Esophagus muscularis mucosa (tissue), 4 donors: ENCODE measurements at places on chromosomes 3 and 15.
A peak's percentile ranks its signal among the peaks of the same experiment; 100 is the strongest.

DNA sequence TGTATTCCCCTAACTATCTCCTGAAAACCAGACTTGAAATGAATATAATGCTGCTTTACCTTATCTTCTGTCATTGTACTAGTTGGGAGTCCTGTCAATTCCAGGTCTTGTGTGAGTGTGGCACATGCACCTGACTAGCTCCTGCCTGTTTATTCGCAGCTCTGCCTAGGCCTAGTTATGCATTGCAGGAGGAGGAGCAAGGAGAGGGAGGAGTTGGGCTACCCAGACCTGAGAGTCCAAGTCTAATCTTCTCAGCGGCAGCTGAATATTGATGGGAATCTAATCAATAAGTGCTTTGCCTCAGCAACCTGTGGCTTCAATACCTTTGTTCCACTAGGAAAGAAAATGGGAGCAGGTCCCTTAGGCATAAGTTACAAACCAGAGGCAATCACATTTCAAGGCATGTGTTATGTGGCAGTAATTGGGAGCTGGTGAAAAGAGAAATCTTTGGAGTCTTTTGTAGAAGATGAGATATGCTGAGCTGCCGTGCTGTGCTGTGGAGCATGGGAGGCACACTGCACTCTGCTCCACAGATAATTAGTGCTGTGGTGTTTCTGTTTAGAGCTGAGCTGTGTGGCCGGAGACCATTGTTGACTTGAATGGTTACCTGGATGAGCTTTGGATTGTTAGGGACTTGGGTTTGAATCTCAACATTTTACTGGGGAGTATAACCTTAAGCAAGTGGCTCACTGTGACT is at the start of gene SLC2A2:
Gene SLC2A2, minus strand, starts transcription at position 124 of the 697 bp plus-strand sequence. Its CDS starts 50 bp downstream, at position 74.
- no peak for DNase-seq

GRCh38 chr3:160471892-160472291 is 22.3 kb upstream of the TRIM59 start:
- DNase-seq: peak; percentile 72

GRCh38 chr3:197419696-197420095 is 121.3 kb upstream of the DLG1 start:
- no peak for DNase-seq

DNA sequence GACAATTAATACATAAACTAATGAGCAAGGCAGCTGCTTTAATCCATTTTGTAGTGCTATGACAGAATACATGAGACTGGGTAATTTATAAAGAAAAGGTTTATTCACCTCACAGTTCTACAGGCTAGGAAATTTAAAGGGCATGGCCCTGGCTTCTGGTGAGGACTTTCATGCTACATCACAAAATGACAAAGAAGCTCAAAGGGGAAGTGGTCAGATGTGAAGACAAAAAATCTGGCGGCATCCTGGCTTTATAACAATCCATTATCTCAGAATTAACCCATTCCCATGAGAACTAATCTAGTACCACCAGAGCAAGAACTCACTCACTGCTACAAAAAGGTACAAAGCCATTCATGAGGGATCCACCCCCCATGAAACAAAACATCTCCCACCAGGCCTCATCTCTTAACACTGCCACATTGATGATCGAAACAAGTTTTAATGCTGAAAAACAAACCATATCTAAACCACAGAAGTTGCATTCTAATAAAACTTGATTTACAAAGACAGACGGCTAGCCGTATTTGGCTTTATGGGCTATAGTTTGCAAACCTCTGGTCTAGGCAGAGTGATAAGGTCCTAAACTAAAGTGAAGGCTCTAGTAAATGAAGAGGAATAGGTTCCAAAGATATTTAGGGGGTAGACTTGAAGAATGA is 44.2 kb downstream of the GSK3B start:
- no peak for DNase-seq

DNA sequence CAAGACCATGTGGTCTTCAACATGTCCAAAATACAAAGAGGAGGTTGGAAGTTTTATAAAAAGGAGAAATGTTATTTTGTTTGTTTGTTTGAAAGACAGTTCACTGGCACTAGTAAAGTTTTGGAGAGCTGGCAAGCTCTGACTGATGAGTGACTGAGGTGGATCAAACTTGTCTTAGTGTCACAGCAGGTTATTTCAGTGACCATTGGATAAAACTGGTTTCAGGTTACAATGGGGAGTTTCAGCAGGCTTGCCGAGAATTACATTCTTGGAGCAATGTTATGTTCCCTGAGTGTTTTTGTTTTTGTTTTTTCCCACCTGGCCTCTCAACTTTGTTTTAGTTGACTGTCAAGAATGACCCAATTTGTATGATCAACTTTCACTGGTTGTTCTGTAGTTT is 414.5 kb upstream of the ARHGEF26 start:
- no peak for DNase-seq

DNA sequence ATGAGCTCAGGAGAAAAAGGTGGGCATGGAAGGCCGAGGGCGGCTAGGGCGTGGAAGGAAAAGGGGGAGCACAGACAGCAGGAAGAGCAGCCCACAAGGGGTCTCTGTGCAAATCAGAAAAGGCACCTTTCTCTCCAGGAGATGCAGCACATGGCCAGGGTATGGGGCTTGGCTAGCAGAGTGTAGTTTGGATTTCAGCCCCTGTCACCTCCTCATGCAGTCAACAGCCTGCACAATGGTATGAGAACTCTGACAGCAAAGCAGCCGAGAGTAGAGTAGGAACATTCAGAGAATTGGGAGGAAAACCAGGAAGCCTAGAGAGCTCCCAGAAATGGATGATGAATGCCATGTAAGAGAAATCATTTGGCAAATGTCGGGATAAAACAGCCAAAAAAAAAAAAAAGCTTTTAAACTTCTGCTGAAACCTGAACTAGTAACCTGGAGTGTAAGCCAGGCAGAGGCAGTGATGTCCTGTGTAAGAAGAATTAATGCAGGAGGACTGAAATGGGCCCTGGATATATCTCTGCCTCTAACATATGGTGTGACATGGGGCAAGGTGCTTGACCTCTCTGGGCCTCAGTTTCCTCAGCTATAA is 25.7 kb downstream of the FSTL1 start:
- no peak for DNase-seq

GRCh38 chr3:73391984-73392383 is 232.8 kb downstream of the PDZRN3 start:
- no peak for DNase-seq

DNA sequence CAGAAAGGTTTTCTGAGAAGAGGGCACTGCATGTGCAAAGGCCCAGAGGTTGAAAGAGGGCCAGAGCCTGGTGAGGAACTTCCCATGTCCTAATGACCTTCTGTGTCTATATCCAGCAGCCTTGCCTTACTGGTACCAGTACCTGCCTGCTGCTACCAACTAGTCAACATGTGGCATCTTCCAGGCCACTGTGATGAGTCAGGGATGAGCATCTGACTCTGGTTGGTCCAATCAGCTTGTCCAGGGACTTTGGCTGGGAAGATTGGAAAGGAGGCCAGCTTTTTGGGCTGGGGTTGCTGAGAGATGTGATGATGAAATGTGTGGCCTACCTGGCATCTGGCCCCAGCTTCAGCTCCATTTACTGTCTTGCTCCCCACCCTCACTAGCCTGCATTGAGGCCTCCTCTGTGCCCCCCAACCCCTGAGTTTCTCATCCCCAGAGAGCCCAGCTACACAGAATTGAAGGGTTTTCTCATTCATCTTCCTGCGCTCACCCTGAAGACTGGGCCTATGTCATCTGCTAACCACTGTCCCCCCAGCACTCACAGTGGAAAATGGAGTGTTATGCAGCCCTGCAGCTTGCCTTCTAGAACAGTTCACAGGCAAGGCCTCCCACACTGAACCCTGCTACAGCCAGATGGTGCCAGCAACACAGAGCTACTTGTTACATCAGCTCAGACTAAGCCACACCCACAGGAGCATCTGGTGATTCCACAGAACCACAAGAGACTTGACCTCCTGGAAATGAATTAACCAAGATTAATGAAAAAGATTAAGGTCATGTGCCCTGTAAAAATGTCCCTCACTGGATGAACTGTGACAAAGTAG is 1.3 kb upstream of the TWF2 start:
- DNase-seq: no peak

DNA sequence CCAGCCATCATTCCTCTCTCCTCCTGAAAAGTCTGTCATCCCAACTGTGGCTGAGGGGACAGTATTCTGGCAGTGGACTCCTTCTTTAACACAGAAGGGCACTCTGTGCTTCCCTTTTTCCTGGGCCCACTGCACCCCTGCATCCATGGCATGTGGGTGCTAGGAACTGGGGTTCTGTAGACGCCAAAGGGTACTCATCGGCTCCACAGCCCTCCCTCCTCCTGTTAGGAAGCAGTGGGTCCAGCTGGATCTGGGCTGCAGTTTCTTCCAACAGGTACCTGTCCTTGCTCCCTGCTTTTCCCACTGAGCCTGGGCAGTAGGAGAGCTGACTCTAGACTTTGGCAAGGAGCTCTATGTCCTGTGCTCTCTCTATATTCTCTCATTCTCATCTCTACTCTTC is 6.4 kb upstream of the MANF start:
- DNase-seq: no peak

DNA sequence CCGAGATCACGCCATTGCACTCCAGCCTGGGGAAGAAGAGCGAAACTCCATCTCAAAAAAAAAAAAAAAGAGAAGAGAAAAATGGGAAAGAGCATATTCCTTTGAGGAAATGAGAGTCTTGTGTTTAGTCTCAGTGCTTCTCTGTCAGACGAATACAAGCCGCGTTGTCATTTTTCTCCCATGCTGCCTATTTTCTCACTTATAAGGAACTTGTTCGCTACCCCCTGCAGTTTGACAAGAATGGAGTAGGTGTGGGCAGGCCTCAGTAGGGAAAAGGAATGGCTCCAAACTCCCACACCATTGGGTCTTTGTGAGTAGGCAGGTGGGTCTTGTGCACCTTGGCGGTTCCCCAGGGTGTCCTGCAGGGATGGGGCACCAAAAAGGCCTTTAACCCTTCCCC is 6.5 kb downstream of the GPR160 start:
- no peak for DNase-seq

GRCh38 chr15:96052572-96053030 is 277.9 kb upstream of the NR2F2 start:
- DNase-seq: no peak

DNA sequence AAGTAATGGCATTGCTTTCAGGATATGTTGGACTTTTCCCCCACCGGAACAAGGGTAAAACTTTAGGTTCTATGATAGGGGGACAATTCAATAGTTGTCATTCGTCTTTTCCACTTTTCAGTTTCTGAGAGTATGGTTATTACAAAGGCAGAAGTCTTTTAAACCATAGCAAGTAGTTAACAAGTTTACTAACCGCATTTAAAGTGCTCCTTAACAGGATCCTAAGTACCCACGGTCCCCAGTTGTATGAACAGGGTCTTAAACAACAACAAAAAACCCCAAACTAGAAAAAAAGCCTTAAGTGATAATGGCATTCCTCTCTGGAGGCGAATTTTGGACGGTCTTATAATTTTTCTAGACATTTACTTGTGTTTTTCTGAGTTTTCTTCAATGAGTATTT is 831 bp downstream of the IFT57 start:
- DNase-seq: no peak

DNA sequence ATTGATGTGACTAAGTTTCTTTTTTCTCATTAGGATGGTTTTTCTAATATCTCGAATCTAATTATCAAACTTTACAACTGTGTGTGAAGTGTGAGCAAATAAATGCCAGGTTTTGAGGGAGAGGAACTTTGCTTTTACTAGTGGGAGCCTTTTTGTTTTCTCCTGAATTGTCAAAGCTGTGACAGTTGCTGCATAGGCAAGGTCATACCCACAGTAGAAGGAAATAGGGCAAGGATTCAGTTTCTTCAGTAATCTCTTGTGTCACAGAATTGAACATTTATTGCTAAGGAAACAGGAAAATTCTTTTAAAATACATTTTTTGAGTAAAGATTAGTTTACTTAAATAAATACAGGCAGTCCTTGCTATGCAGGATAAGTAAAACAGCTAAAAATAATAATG is 19.5 kb downstream of the GMPS start:
- DNase-seq: no peak

- DNase-seq: no peak
Measured at GRCh38 chr3:170864525-170865208, 5.3 kb downstream of the RPL22L1 start.

DNA sequence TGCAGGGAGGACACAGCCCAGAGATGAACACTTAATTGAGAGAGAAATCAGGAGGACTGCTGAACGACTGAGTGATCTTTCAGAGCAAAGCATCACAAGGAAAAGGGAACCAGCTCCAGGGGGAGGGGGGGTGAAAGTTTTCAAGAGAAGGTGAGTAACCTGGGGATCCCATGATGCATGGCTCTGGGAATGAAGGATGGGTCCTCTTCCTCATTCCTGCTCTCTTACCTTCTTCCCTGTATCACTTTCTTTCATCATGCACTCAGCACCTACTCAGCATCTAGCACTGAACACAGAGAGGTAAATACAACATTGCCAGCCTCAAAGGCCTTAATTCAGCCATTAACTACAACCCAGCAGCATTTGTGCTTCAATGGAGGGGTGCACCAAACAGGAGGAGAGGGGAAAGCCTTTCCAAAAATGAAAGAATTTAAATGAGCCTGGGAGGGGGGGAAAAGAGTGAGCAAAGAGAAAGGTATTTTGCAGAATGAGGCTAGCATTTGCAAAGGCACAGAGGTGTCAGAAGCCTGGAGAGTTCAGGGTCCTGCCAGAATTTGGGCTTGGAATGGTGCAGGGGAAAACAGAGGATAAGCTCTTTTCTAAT is 427.4 kb downstream of the FOXP1 start:
- no peak for DNase-seq

DNA sequence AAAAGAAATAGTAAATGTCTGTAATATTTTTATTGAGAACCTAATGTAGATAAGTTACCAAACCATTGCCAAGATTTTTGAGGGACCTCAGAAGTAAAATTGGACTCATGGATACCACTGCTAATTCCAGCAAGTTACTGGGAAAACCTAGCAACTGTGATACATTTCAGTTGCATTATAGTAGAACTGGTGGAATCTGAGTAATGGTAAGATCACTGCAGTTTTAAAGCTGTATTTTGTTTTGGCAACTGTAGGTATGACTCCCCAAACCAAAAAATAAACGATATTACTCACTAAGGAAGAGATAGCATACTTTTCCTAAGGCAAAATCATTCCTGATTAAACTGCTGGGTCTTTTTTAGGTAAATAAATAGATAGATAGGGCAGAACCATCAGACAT is 54.0 kb downstream of the ARMC8 start:
- DNase-seq: no peak

- DNase-seq: no peak
Measured at GRCh38 chr3:152356870-152357276, 88.1 kb downstream of the MBNL1 start.

DNA sequence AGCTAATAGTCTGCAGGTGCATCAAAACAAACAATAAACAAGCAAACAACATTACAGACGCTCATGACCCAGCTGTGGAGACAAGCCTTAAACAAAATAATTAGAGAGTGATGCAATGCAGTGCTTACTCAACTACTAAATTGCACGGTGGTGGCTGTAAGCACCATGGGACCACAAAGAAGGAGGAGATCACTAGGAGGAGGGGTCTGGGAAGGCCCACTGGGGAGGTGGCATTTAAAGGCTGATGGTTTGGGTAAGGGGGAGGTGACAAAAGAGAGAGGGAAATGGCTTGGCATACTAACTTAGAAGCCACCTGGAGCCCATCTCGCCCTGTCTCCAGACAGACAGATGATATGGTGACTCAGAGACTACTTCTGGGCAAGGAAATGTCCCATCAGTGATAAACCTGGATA is 516.7 kb downstream of the FOXP1 start:
- peak; percentile 92 for DNase-seq
